ENCODE measurements at places on chromosomes 16 and 17.

- no peak for DNase-seq
Measured at GRCh38 chr16:17964196-17964595, 372.3 kb downstream of the NPIPA8 start.

DNA sequence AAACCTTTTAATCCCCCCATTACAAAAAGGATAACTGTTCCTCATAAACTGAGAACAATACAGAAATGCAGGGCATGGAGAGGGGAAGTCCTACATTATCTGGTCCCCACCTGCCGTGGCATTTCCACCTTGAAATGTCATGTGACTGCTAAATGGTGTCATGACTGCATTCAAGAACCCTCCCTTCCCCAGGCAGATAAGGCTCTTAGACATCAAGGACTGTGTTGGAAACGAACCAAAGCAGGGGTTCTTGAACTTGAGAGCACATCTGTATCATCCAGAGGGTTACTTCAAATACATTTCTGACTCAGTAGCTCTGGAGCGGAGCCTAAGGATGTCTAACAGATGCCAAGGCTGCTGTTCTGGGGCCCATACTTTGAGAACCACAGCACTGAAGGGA is 18.4 kb downstream of the CMTM3 start:
- no peak for DNase-seq

- DNase-seq: no peak
Measured at GRCh38 chr16:31386157-31386984, 6.8 kb upstream of the ITGAD start.

DNA sequence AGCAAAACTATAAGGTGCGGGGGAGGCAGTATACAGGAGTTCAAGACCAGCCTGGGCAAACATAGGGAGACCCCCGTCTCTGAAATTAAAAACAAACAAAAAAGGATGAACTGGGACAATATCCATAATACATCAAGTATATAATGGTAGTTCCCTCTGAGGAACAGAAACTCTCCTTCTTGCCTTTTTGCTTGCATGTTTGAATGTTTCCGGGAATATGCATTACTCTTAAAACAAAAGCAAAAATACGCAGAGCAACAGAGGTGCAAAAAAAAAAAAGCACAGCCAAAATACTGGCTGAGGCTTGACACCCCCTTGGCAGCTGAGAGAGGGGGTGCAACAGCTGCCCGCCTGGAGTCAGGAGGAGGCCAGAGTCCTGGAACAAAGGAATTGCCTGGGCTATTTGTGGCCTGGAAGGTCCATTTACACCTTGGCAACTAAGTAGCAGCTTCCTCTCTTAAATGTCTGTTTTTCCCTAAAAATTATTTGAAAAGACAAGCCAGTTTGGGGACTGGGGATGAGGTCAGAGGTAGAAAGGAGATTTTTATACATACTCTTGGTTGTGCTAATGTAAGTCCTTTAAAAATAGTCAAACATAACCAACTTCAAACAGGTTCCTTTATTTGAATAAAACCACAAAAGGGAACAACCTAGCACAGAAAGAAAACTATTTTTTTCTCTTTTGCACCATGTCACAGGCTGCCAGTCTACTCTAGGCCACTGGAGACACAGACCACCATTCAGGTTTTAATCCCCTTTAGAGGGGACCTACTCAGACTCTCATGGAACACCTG is 19.5 kb downstream of the USP7 start:
- DNase-seq: no peak

DNA sequence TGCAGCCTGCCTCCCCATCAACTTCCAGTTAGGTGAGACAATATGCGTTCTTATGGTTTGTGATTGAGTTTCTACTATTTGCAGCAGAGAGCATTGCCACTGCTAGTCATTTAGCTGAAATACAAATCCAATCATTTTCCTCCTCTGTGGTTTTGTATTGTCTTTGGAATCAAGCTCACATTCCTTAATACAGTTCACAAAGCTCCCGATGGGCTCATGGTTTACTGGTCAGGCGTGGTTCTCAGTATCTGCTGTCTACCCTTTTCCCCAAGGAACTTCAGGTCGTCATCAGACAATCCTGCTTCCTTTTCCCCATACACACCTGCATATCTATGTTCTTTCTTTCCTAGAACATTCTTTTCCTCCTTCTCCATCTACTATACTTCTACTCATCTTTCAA is 69.6 kb upstream of the GAS7 start:
- no peak for DNase-seq

- no peak for DNase-seq
Measured at GRCh38 chr16:81446907-81447268, 2.3 kb downstream of the CMIP start.

DNA sequence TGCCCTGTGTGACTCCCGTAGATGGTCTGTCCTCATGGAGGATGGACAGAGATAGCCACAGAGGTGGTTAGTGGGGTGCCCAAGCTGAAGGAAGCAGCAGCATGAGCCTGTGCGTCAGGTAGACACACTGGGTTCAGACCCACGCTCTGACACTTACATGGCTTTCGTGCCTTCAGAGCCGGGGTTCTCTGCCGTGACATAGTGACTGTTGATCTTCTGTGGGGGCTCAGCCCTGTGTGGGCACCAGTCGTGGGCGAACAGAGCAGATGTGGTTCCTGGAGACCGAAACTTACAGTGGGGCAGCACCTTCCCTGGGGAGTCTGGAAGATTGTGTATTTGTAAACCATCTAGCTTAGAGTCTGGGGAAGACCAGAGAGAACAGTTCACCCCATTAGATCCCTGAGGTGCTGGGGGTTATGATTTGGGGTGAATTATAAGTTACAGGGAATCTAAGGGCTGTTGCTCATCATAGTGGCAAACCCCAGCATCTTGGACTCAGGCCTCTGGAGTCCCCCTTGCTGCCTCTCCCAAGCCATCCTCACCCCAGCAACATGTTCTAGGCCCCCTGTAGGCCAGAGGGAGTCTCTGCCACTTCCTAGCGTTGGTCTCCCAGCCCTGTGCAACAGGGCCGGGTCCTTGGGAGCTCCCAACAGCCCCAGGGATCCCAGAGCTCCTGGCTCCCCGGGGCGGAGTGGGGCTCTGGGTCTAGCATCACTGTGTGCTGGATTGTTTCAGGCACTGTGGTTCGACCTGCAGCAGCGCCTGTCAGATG is 28.6 kb downstream of the NECAB2 start:
- DNase-seq: no peak

- DNase-seq: peak; percentile 13
Measured at GRCh38 chr17:419073-419735, 66.6 kb upstream of the RPH3AL start.

DNA sequence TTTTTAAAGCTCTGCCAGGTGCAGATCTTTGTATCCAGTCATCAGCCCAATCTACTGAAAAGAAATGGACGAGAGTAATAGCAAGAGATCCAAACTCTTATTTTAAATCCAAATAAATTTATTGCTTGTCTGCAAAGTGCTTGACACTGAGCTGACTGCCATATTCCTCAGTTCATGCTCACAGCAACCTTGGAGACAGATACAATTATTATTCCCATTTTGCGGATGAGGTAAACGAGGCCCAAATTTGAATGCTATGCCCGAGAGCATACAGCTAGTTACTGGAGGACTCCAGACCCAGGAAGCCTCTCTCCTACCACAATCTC is 620 bp downstream of the NOB1 start:
- DNase-seq: no peak

GRCh38 chr17:28043296-28043695 is 819 bp downstream of the NLK start:
- DNase-seq: no peak

GRCh38 chr16:78597809-78598570 is 498.5 kb downstream of the WWOX start:
- no peak for DNase-seq

- no peak for DNase-seq
Measured at GRCh38 chr16:86171329-86171728, 272.4 kb downstream of the IRF8 start.

GRCh38 chr17:73541561-73541981 is 102.7 kb downstream of the SDK2 start:
- no peak for DNase-seq

DNA sequence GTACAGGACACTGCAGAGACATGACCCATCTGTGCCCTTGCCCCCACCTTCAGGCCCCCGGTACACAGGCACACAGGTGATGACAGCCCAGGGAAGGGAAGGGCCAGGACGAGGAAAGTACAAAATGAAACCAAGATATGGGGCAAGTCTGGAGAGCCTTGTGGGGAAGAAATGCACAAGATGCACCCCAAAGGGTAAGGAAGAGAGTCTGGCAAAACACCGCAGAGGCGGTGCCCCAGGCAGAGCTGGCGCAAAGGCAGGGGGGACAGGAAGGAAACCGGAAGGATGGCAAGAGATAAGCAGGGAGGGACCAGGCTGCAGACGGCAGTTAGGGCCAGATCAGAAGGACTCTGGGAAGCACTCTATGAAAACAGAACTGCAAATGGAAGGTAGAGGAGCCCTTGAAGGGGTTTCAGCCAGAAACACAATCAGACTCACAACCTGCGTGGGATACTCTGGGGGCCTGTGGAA is 81.4 kb downstream of the SLC39A11 start:
- no peak for DNase-seq

DNA sequence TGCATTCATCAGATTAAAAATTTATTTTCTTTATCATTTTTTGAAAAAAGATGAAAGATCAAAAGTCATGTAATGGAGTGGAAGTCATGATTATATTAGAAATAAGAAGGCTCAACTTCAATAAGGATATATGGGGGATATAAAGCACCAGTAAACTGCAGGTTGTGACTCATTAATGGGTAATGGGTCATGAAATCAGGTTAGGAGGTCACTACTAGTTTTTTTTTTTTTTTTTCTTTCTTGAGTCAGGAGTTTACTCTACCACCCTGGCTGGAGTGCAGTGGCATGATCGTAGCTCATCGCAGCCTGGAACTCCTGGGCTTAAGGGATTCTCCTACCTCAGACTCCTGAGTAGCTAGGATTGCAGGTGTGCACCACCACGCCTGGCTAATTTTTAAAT is 14.3 kb downstream of the EFCAB13 start:
- no peak for DNase-seq

GRCh38 chr17:8946476-8946875 is 19.0 kb downstream of the PIK3R5 start:
- no peak for DNase-seq

- DNase-seq: no peak
Measured at GRCh38 chr17:78771758-78772382, 10.2 kb downstream of the CYTH1 start.

DNA sequence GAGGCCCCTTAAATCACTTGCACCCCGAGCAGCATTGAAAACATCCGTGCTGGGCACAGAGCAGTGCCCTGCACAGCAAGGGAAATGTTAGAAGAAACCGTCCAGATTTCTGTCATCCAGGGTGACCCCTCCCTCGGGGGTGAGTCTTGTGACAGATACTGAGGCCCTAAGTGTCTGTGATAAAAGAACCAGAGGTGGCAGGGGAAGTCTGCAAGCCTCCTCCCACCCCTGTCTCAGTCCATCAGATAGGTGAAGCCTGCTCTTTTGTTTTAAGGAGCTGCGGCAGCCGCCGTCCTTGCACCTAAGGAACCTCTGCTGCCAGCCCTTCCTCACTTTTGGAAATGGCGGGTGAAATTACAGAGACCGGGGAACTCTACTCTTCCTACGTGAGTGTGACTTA is 845 bp upstream of the NAT9 start:
- no peak for DNase-seq

DNA sequence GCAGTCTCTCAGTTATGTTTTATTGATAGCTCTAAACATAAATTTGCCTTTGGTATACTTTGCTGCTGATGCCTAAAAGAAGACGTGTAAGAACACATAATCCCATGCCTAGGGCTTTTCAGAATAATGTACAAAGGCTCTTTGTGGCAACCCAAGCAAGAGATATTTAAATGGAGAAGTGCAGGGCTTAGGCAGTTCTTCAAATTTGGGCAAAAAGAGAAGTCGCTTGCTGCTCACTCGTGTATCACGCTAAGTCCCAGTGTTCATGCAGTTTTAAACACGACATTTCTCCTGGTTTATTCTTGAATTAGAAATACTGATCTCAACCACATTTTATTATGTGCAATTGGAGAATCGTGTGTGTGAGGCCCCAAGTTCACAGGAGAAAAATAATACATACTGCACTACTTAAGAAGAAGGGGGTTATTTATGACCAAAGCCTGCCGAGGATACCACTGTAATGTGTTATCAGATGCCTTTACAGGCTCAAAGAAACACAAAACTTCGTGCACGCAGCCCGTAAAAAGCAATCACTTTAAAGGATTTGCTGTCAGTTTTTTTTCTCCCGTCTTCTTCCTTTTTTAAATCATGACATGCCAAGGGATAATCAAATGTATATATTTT is 22.5 kb upstream of the IRX6 start:
- DNase-seq: no peak

DNA sequence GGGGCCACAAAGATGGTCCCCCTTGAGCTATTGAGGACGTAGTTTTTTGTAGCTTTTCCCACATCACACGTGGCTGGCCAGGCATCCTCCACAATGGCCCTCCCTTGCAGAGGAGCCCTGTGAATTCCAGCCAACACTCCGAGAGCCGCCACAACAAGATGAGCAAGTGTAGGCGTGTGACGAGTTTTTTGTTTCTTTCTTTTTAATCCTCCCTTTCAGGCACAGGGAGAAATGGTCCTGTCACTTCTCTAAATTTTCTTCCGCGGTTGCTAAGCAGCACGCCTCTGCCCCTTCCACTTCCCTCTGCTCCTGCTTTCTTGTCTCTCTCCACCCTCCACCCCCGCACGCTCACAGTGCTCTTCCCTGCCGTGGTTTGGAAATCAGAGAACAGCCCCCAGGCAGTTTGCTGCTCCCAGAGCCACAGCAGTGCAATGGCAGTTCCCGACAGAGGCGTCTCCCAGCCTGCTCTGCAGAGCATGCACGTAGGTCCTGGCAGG is 68.0 kb upstream of the MRTFB start:
- no peak for DNase-seq

DNA sequence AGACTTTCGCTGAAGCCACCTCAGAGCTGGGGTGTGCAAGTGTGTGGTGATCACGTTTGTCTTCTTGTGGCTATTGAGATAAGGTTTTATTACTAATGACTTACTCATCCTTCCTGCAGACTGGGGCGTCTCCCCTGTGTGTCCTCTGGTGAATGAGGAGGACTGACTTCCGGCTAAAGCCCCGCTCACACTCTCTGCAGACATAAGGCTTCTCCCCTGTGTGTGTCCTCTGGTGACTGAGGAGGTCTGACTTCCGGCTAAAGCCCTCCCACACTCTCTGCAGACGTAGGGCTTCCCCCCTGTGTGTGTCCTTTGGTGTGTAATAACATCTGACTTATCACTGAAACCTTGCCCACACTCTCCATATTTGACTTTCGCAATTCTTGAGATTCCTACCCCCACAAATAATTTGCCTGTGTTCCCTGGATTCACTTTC is 19.4 kb downstream of the PRDM7 start:
- DNase-seq: no peak

- DNase-seq: no peak
Measured at GRCh38 chr16:54231919-54232318, 54.7 kb downstream of the IRX3 start.

- DNase-seq: no peak
Measured at GRCh38 chr16:57384248-57385070, 12.2 kb downstream of the CX3CL1 start.

GRCh38 chr17:40498281-40499084 is 2.9 kb downstream of the TNS4 start:
- no peak for DNase-seq

All from CD8-positive, alpha-beta memory T cell (primary cell).